Hematopoietic multipotent progenitor cell treated with erythropoietin and hydrocortisone succinate and interleukin-3 and kit ligand, for 4 days (in vitro differentiated cells): ENCODE measurements at places on chromosomes 12 and 14.

DNA sequence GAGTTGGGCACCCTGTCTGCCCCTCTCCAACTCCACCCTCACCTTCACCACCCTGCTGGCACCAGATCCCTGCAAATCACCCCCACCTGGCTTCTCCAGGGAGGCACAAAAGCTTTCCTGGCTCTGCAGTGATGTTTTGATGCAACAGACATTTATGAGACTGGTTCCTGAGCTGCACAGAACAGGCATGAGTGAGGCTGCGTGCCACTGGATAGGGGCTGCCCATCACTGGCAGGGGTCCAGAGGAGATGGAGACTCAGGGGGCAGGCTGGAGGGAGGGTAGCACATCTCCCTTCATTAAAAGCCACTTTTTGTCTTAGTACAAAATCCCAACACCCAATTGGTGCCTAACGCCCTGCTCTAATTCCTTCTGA is 17.3 kb upstream of the ZDHHC22 start:
- DNase-seq = no peak

DNA sequence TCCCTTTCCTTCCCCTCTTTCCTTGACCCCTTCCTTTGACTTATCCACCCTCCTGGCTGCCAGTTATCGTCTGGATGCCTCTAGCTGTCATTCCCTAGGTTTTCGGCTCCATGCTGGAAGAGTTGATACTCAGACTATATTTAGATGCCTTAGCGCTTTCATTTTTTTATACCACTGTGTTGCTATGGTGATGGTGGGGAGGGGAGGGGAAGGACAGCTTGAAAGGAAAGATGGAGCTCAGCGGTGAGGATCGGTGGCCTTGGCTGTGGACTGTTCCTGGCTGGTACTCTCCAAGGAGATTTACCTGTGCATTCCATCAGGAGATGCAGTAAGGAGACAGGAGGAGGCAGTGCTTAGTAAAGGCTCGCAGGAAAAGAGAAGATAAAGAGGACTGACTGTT is 108.7 kb downstream of the SLC8A3 start:
- DNase-seq = no peak

DNA sequence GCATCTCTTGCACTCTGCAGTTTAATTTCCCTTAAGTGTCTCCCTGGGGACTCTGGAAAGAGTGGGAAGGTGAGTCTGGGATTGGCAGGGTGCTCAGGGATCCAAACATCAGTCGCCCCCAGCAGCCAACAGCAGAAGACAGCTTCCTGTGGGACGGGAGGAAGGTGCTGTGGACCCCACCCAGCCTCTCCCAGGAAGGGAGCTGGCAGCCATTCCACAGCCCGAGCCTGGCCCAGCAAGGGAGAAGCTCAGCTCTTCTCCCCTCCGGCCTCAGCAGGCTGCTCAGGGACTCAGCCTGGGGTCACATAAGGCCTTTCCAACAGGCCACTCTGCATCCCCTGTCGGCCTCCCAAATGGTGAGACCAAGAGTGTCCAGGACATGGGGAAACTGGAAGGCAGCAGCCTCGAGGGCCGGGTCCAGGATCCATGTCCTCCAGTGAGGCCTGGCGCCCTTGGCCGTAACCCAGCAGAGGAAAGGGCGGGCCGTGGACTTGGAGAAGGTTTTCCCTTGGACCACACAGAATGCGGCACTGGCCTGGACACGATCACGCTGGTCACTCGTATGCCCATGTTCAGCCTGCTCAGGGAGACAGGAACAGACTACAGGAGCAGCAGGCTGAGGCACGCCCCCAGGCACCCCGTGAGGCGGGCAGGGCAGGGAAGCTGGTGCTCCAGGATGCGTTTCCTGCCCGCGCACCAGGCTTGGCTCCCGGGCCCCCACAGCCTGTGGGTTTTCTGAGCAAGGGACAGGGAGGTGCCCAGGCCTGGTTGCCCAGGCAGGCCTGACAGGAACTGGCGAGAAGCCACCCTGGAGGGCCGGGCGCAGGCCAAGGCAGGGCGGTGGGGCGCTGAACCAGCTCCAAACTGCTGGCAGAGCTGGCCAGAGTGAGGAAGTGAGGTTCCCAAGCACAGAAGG is 3.5 kb downstream of the XRCC3 start:
- DNase-seq = peak; percentile 29

DNA sequence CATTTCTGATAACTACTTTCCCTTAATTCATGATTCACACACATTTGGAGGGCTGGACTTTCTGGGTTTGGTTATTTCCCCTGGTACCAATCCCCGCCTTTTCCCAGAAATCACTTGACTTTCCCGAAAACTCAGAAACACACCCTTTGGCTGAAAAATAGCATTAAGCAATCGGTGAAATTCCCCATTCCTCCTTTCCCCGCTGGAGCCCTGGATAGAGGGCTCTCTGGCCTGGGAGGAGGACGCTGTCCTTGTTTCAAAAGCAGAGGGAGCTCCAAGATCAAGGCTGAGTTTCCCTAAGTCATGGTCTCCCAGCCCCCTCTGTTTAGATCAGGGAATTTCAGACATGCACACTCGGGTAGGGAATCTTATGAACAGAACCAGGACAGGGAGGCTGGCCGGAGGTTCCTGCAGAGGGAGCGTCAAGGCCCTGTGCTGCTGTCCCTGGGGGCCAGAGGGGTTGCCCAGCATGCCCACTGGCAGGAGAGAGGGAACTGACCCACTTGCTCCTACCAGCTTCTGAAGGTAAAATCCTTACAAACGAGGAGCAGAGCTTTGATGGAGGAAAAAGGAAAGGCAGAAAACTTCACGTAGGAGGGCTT is at the start of gene C1S:
TSS of gene C1S (plus strand) at position 366 of the 602 bp plus-strand sequence. CDS start 1,195 bp downstream, outside the sequence.
- no peak for DNase-seq

- DNase-seq = peak; percentile 63
Observed at GRCh38 chr14:71231521-71232393, 324.5 kb downstream of the PCNX1 start.

- no peak for DNase-seq
Observed at GRCh38 chr14:94710731-94711130, 59.2 kb downstream of the GSC start.

GRCh38 chr12:109888179-109889020 is 8.1 kb upstream of the GLTP start:
- DNase-seq = peak; percentile 54

GRCh38 chr12:82832096-82832495 is 145.4 kb downstream of the TMTC2 start:
- DNase-seq = peak; percentile 76

DNA sequence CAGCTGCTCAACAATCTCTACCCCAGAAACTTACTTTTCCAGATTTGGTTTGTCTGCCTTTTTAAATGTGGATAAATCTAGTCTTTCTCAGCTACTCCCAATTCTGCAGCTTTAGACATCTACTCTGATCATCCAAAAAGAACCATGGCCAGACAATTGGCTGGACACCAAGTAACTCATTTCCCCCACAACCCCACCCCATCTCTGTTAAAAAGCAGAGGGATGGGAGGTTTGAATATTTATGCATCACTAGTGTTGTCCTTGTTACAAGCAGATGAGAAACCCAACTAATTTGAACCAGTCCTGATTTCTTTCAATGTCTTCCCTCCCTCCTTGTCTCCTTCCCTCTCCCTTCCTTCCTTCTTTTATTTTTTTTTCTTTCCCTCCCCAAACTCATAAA is 391.9 kb downstream of the GALC start:
- DNase-seq = no peak

GRCh38 chr14:102525219-102525928 is 15.8 kb upstream of the ANKRD9 start:
- peak; percentile 78 for DNase-seq

DNA sequence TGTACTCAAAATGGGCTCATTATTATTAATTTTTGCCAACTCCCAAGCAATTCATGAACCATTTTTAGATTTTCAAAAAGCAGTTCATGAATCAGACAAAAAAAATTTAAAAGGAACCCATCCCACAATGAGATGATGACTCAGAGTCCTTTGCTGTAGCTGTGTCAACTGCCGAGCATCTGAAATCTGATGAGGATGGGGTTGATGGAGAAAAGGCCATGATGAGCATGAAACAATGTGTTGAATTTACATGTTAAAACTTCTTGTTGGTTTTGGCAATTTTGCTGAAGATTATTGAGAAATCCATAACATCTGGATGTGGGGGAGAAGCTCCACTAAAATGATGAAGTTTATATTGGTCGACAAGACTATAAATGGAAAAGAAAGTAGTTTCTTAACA is 378.0 kb downstream of the FOXG1 start:
- no peak for DNase-seq

GRCh38 chr12:17342381-17342961 is 736.5 kb upstream of the LMO3 start:
- DNase-seq = no peak

DNA sequence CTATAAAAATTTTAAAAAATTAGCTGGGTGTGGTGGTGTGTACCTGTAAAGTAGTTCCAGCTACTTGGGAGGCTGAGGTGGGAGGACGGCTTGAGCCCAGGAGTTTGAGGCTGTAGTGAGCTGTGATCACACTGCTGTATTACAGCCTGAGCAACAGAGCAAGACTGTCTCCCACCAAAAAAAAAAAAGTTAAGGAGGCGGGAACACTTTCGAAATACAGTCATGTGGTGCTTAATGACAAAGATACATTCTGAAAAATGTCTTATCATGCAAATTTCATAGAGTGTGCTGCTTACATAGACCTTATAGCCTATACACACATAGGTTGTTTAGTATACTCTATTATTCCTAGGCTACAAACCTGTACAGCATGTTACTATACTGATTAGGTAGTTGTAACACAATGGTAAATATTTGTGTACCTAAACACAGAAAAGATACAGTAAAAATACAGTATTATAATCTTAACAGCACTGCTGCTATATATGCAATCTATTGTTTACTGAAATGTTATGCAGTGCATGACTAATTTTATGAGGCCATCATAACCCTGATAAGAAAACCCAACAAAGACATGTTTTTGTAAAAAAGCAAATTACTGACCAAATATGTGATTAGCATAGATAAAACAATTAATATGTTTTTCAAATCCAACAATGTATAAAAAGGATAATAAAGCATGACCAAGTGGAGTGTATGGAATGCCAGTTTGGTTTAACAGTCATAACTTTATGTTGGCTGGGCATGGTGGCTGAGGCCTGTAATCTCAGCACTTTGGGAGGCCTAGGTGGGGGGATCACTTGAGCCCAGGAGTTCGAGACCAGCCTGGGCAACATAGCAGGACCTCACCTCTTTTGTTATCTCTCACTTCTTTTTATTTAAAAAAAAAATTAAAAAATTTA is 11.4 kb downstream of the EIF2S1 start:
- DNase-seq = peak; percentile 27

- no peak for DNase-seq
Observed at GRCh38 chr12:116459011-116459875, 99.9 kb upstream of the MAP1LC3B2 start.

DNA sequence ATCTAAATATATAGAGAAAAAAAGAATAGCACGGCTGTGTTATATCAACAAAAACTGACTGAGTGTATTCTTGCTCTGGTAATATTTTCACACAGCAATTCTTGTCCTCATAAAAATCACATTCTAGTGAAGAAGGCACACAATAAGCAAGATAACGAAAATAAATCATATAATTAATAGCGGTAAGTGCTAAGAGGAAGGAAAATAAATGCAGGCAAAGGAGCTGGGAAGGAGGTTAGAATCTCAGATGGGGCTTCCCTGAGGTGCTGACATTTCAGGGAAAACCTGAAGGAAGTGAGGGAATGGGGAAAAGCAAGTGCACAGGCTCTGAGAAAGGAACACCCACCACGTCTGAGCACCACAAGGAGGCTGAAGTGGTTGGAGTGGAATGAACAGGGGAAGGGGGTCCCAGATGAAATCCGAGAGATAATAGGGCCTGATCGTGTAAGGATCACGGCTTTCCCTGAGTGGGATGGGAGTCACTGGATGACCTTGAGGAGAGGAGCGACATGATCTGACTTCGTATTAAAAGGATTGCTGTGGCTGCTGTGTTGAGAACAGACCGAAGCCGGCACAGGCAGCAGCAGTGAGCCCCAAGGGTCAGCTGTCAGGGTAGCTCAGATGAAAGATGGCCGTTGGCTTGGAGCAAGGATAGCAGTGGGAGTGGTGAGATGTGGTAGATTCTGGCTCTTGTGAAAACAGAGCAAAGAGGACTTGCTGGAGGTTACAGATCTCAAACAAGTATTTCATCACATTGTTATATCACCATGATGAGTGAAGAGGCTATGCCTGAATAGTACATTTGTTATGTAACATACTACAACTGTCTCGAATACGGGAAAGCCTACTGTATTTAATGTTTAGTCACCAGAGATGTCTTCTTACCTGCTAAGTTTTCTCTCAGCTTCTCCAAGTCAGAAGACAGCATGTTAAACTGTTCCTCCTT is 67.1 kb upstream of the VPS33A start:
- no peak for DNase-seq

GRCh38 chr12:84408936-84409335 is 503.7 kb downstream of the SLC6A15 start:
- peak; percentile 7 for DNase-seq

DNA sequence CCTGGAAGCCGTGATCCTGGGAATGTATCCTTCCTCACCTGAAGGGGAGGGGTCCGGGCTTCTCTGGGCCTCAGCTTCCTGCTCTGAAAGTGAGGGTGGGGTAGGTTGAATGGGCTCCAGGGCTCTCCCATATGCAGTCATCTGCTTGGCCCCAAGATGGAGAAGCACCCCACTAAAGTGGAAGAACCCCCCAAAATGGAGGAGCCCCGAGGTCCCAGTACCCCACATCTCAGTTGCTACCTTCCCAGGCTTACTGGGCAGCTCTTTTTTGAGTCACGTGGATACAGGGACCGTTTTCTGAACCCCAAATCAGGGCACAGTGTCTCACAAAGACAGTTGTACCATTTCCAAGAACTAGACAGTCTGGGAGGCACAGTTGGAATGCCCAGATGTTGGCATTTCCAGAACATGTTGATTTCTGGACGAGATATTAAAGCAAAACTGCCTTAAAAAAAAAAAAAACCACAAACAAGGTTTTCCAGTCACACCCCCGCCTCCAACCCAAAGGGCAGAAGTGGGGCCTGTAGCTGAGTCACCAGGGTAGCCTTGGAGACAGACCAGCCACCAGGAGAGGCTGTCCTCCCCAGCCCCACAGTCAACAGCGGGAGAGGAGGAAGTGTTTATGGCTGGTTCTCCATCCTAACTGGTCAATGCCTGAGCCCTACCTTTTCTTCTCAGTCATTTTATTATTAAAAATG is 12.1 kb downstream of the VASH1 start:
- DNase-seq = peak; percentile 91

DNA sequence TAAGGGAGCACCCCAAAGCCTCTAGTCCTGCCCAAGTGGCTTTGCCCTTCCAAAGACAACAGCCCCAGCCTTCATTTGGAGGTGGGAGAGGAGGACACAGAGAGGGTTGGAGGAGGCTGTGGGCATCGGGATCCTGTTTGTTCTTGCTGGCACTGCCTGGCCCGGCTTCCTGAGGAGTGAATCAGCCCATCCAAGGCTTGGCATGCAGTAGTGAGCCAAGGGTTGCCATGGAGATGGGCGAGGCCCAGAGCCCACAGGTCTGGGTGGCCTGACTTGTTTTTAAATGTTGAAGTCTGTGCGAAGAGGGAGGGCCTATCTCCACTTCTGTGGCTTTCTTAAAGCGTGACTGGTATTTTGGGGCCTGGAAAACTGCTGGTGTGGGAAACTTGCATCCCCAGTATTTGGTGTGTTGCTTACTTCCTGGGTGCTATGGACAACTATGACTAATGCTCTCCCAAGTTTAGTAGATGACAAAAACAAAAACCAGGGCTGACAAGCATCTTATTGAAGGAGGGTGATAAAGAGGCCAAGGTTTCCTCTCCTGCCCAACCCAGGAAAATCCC is 15.8 kb downstream of the CD9 start:
- peak; percentile 79 for DNase-seq
